CD8-positive, alpha-beta memory T cell (primary cell): ENCODE measurements at places on chromosomes 1 and 21. TPM values are rescaled to one million over a fixed set of nuclear protein-coding genes. Genes with fewer than 3 reads are reported as not detected.

DNA sequence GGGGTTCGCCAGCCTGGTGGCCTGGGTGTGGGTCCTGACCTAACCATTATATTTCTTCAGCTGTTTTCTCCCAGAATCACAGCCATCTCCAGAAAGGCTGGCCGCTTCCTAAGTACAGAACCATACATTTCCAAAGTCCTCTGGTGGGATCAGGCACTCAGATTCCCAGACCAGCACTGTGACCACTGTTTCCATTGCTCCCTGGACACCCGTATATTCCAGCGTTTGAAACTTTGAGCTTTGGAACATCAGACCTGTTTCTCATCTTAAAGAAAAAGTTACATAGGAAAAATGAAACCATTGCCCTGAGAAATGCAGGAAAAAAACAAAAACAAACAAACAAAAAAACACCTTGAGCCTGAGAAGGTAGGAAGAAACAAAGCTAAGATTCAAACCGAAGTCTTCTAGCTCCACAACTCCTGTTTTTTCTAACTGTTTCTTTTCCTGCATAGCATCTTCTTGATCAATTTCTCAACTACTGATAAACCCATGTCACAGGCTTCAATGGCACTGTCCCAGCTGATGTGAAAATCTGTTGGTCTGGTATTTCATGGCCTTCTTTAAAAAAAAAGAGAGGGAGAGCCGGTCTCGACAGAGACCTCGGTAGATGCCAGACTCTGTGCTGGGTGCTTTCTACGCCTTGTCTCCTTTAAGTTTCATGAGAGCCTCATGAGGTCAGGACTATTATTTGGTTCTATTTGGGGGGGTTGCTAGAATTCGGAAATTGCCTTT, 221.3 kb downstream of the TOMM20 start:
- DNase-seq, result no peak

DNA sequence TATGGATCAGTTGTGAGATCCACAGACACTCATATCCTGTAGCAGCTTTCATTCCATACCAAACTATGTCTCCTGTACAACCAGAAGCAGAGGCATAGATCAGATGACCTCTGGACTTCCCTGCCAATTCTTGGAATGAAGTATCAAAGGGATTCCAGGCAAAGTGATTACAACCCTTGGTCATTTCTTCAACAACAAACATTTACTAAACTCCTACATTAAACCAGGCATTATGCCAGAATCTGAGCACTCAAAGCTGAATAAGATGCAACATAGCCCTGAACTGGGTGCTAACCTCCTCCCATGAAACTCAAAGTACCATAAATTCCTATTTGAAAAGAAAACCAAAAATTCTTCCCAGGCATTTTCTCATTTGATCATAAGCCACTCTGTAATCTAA, 121.2 kb upstream of the SGIP1 start:
- DNase-seq, result no peak

Gene AKR1A1
- 217 TPM for total RNA-seq

Gene ZMPSTE24
- total RNA-seq, result 53.7 TPM

DNA sequence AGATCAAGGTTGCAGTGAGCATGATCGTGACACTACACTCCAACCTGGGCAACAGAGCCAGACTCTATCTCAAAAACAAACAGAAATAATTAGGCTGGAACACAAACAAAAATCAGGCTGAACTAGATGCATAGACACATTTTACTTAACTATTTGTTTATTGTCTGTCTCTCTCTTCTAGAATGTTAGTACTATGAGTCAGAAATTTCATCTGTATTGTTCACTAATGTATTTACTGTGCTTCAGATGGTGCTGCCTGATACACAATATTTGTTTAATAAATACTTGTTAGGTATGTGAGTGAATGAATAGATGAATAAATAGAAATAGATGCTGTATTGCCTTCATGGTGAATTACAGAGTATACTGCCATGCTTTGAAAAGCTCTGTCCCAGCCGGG, 6.0 kb upstream of the LIN28A start:
- DNase-seq, result no peak
